Hematopoietic multipotent progenitor cell treated with erythropoietin and hydrocortisone succinate and interleukin-3 and kit ligand, for 4 days (in vitro differentiated cells): ENCODE measurements at places on chromosomes 5 and 9.

GRCh38 chr9:5556101-5556705 lies 45.9 kb downstream of the PDCD1LG2 start:
- peak; percentile 56 for DNase-seq

GRCh38 chr5:57745700-57746651 lies 263.4 kb upstream of the ACTBL2 start:
- no peak for DNase-seq

DNA sequence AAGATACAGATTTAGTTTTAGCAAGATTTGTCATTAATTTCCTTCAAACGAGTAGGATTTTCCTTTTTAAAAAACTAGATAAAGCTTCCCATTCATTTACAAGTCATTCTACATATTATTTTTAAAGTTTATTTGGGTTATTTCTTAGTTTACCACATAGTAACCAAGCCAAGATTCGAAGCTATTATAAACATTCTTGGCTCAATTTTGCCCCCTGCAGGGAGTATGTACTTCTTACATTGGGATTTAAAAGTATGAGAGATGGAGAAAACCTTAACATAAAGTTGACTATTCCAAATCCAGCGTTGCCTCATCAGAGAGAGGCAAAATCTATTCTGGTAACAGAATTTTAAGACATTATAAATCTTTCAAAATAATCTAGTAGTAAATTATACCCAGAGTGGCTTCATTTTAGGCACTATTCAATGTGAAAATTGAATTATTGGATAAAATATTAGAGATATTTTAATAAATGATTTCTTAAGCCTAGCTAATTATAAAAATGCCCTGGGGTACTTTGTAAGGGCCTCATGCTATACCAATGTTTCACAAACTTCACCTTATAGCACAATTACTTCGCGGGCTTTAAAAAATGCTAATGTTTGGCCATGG lies 39.1 kb downstream of the FBN2 start:
- peak; percentile 64 for DNase-seq

DNA sequence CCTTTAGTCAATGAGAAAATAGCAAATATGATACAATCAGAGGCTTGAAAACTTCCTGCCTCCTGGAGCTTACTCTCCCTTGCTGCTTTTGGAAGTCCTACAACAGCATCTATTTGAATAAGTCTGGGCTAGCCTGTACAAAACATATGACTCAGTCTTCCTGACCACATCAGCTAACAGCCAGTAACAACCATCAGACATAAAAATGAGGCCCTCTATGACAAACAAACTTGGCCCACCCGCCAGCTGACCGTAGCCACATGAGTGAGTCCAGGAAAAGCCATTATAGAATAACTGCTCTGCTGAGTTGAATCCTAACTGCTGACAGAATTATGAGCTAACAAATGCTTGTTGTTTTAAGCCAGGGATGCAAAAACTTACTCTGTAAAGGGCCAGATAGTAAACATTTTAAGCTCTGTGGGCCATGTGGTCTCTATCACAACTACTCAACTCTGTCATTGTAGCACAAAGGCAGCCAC lies 347.6 kb downstream of the PTPRD start:
- DNase-seq = no peak

- no peak for DNase-seq
These were observed 49.0 kb downstream of the SPTLC1 start for GRCh38 chr9:92066168-92066567.

DNA sequence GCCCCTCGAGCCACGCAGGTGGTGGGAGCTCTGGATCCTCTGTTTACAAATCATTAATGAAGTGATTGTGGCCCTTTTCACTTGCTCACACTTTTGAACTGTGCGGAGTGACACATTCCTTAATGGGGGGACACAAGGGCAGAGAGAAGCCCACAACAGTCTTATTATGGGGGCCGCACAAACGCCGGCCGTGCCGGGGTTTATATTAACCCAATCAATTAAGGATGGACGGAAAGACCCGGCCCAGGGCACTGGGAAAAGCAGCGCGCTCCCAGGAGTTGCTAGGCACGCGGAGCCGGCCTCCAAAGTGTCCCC lies 634.8 kb downstream of the IRX1 start:
- no peak for DNase-seq

DNA sequence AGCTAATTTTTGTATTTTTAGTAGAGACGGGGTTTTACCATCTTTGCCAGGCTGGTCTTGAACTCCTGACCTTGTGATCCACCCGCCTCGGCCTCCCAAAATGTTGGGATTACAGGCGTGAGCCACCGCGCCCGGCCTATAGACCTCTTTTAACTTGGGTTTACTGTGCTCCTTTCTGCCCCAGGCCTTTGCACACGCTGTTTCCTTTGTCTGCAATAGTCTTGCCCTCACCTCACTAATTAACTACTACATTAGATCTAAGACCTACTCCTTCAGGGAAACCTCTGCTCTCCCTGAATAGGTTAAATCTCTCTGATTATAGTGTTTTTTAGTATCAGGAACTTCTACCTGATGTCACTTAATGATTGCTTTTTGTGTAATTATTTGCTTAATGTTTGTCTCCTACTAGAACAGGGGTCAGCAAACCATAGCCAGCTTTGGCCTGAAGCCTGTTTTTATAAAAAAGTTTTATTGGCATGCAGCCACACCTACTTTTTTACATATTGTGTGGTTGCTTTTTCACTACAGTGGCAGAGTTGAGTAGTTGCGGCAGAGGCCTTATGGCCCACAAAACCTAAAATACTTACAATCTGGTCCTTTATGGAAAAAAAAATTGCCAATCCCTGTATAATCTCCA lies 31.2 kb upstream of the TLE1 start:
- DNase-seq = no peak

DNA sequence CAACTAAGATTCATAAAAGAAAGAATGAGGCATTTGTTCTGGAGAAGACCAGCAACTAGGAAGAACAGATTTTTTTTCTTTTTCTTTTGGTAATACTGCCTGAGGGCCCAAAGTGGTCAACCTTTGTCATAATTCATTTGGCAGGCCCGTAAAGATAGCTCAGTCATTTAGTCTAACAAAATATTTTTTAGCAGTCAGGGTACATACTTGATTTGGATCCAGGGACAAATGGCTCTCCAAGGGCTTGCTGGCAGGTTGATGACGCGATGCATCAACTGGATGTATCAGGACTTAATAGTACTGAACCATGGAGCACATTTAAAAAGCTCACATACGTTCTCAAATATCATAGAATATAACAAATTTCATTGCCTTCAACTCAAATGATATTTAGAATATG lies 203.4 kb upstream of the ZNF608 start:
- no peak for DNase-seq

GRCh38 chr9:7932767-7933166 lies 133.2 kb upstream of the DMAC1 start:
- DNase-seq = no peak

DNA sequence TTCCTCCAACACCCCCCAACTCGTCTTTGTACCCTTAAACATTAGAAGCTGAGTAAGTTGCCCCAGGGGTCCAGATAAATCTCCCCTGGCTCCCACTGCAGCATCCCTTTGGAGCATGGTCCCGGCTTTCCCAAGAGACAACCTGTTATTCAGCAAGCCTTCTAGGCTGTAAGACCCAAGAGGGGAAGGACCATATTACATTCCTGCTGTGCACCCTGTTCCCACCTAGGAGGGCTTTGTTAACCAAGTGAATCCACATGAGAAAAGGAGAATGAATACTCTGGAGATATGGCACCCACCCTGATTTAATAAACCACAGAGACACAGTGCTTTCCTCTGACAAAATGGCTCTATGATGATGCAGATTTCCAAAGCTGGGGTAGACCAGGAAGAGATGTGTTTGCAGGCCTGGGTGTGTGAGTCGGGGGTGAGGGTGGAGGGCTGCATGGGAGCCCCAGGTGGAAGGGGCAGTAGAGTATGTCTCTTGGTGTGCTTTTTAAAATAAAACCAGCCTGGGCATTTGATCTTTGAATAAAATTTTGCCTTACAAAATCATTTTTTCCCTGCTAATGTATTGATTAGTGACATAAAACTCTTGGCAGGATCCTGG lies 325.2 kb downstream of the DRD1 start:
- DNase-seq = no peak

DNA sequence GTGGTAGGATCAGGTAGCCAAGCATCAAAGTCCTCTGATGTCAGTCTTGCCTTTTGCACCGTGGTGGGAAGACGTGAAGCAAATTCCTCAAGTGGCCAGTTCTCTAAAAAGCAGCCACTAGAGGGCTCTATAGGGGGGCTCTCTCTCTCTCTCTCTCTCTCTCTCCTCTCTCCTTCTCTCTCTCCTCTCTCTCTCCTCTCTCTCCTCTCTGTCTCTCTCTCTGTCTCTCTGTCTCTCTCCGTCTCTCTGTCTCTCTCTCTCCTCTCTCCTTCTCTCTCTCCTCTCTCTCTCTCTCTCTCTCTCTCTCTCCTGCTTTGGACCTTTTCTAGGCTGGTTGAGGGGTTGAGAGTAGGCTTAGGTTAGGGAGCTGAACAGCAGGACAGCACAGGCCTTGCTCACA lies 13.9 kb upstream of the OSMR start:
- peak; percentile 66 for DNase-seq

- no peak for DNase-seq
These were observed 322.6 kb upstream of the MSX2 start for GRCh38 chr5:174401793-174402192.

GRCh38 chr9:111839387-111839786 lies 44.6 kb upstream of the SHOC1 start:
- no peak for DNase-seq

- DNase-seq = no peak
These were observed 140.6 kb upstream of the ZNF366 start for GRCh38 chr5:72647806-72648205.

DNA sequence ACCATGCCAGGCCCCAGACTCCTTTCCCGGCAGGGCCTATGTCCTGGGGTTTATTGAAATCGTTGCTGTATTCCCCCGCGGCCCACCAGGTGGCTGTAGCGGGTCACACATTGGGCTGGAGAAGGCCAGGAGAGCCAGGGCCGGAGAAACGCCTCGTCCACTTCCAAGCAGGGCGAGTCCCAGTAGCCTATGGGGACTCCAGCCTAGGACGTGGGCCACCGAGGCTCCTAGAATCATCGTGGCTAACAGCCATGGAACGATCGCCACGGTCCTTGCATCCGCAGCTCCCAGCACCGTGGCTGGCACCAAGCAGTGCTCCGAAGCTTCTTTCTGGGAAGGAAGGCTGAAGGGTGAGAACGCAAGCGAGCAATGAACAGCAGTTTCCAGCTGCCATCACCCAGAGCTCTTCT lies 87.7 kb downstream of the ENTREP1 start:
- peak; percentile 58 for DNase-seq

- DNase-seq = no peak
These were observed 291.4 kb upstream of the KLF4 start for GRCh38 chr9:107780960-107781359.

DNA sequence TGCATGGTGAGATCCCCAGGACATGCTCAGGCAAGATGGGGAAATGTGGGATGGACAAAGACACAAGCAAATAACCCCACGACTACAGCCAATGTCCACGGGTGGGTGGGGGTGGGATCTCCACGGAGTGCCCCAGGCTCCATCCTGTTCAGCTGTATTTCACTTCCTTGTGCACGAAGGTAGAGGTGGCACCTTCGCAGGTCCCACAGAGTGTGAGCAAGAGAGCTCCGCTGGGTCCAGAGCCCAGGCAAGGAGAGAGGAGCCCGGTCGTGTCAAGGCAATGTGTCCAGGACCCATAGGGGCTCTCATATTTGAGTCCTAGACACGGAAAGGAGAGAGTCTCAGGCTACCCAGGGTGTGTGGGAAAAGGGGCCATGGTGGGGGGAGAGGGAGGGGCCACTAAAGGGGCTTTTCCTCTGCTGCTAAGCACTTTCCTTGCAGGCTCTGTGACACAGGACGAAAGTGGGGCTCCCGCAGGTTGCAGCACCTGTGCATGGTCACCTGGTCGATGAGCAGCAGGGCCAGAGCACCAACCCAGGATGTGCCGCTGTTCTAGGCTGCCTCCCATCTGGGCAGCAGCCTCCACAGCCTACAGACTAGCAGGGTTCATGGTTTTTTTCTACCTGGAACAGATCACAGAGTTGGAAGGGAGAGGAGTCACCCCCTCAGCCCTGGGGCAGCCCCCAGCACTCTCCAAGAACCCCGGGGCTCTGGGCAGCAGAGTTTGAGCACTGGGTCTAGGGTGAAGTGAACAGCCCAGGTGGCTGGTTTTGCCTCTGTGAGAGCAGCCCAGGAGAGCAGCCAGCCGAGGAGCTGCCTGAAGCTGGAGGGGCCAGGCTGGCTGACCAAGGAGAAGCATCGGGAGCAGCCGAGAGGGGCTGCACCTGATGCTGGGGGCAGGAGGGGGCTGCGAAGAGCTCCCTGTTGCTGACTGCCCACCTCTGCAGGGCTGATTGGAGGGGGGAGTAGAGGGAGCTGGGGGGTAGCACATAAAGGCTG lies 100.7 kb upstream of the MVB12B start:
- DNase-seq = no peak

GRCh38 chr9:137173796-137174664 lies 2.2 kb upstream of the TMEM210 start:
- DNase-seq = no peak

GRCh38 chr5:31415960-31416359 lies 115.9 kb downstream of the DROSHA start:
- no peak for DNase-seq

DNA sequence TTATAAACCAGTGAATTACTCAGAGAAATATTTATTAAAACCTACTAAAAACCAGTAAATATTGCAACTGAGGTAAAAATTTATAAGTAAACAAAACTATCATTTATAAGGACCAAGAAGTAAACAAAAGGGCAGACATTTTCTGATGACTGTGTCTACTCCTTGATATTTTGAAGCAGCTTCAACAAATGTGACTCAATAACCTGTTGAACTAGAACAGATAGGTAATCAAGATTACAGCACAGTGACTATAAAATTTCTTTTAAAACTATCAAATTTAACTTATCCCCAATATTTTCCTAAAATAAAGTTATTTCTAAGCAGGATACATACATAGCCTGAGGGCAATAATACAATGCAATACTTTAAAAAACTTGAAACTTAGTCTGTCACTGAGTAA lies 12.8 kb downstream of the ANKRA2 start:
- DNase-seq = no peak

DNA sequence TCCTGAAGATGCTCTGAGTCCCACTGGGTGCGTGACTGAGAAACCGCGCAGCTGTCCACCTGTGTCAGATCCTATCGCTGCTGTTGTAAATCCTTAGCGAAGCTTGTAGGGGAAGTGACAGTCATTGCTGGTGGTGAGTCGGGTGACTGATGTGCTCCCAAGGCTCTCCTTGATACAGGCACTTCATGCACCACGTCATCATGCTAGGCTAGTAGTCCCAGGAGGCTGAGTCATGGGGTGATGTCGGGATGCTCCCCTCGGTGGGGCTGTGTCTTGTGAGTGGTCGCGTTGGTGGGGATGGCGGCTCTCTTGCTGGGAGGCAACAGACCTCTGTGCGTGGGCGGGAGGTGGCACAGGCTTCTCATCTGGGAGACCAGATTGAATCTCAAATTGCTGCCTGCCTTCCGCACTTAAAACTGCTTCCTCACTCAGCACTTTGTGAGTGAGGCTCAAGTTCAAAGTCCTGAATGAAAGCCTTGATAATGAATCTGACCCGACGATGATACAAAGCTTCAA lies 84.7 kb downstream of the CSNK1A1 start:
- DNase-seq = peak; percentile 51
